MG63 (cell line): ENCODE measurements at places on chromosomes 11 and 22. TPM values are rescaled to one million over a fixed set of nuclear protein-coding genes. Genes with fewer than 3 reads are reported as not detected.

DNA sequence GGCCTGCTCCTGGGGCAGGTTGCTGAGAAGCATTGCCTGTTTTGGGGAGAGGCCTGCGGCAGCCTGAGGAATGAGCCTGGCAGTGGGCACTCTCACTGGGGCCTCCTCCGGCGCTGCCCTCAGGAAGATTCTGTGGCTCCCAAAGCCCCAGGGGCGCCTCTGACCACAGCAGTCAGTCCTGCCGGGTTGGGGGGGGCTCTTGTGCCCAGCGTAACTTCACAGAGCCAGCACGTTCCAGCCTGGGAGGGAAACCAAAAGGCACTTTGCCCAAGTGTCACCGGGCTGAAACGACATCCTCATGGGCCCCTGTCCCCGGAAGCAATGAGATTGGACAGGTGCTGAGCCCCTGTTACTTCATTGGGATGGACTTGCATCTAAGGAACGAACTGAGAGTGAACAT, 4.3 kb upstream of the LRP5 start:
- DNase-seq: no peak

Gene TIMP3
- total RNA-seq: 63.3 and 67.5 TPM in 2 replicates

Gene SEPTIN3
- 0.43 and 3.5 TPM in 2 replicates for total RNA-seq

DNA sequence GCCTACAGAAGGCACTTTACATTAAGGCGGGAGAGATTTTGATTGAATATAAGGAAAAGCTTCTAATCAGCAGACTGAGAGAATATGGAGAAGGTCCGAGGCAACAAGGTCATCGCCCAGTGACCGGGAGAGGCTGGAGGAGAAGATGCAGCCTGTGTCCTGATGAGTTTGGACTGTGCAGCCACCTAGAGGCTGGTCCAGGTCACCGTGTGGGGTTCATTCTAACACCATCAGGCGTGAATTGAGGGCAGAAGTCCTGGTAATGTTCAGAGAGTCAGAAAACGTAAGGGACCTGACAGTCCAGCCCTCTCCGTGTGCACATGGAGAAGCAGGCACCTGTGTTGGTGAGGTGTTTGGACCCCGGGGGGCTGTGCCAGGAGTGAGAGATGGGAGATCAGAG, 102.7 kb downstream of the FEZ1 start:
- DNase-seq: no peak

GRCh38 chr11:111128076-111128870, 117.3 kb upstream of the POU2AF2 start:
- no peak for DNase-seq

Gene OR56A1
- total RNA-seq: not detected in 2 replicates

Gene C22orf42
- total RNA-seq: not detected in 2 replicates

GRCh38 chr11:66454247-66454646, 12.5 kb upstream of the PELI3 start:
- DNase-seq: no peak

DNA sequence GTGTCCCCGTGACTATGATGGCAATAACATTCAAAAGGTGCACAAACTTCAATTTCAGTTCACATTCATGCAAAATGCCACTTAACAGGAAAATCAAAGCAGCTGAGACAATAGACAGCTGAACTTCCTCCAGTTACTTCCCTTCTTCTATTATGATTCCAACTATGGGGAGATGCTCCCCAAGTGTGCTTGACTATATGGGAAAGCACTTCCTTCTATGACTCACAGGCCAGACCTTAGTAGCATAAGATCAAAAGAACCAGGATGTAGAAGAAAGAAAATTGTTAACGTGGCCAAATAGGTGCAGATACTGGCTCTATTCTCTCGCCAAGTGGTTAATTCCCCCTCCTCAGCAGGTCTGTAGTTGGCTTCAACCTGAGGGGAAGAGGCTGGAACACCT, 7.8 kb upstream of the FAT3 start:
- DNase-seq: no peak

Gene SCO2
- 1.2 and 3.2 TPM in 2 replicates for total RNA-seq

- DNase-seq: no peak
These were observed 56.9 kb downstream of the PACS1 start for GRCh38 chr11:66126808-66127555.

DNA sequence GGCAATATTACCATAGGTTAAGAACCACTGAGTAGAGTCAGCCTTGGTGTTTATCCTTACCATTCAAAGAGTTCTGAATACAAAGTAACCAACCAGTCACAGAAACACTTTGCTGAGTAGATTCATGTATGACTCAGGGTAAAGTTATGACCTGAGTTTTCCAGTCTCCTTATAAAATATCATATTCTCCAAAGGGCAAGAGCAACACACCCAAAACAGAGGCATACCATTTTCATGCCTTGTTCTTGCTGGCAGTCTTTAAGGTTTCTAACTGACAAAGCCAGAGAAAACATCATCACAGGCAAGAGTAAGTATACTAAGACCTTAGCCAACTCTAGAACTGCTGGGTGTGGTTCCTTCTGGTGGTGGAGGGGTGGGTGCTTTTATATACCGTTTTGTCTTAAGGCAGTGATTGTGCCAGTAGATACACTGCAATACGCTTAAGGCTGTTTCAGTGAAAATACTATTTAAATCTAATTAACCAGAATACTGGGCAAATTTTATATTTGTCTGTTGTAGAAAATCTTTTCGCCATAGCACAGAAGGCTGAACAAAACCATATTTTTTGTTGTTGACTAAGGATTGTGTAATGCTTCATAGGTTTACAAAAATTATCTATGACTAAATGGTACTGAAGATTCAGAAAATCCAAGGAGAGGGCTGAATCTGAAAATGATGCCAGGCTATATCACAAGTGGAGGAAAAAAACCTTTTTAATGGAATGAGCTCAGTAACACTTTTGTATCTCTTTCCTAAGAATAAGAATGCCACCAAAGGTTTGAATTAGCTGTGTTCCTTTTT, 3.0 kb downstream of the ATL3 start:
- DNase-seq: peak; percentile 59

- DNase-seq: no peak
These were observed 7.5 kb downstream of the CFL1 start for GRCh38 chr11:65850217-65851082.
